ENCODE measurements at places on chromosomes 12 and 14.

DNA sequence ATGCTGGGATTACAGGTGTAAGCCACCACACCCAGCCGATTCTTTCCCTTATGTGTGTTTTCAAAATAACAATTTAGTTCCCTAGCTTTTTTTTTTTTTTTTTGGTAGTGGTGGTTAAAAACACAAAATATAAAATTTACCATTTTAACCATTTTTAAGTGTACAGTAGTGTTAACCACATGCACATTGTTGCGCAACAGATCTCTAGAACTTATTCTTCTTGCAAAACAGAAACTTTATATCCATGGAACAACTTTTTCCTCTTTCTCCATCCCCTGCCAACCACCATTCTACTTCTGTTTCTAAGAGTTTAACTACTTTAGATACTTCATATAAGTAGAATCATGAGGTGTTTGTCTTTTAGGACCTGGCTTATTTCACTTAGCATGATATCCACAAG lies 1.1 kb upstream of the NDUFA12 start:
- DNase-seq: no peak

GRCh38 chr12:46269429-46270241 lies 792 bp upstream of the SLC38A1 start:
- DNase-seq: peak; percentile 15

- DNase-seq: no peak
These were observed at the start of gene TSHR for GRCh38 chr14:80955416-80955941. Gene TSHR, plus strand, starts transcription at chr14:80955621. Its CDS starts 60 bp downstream, at chr14:80955681.

DNA sequence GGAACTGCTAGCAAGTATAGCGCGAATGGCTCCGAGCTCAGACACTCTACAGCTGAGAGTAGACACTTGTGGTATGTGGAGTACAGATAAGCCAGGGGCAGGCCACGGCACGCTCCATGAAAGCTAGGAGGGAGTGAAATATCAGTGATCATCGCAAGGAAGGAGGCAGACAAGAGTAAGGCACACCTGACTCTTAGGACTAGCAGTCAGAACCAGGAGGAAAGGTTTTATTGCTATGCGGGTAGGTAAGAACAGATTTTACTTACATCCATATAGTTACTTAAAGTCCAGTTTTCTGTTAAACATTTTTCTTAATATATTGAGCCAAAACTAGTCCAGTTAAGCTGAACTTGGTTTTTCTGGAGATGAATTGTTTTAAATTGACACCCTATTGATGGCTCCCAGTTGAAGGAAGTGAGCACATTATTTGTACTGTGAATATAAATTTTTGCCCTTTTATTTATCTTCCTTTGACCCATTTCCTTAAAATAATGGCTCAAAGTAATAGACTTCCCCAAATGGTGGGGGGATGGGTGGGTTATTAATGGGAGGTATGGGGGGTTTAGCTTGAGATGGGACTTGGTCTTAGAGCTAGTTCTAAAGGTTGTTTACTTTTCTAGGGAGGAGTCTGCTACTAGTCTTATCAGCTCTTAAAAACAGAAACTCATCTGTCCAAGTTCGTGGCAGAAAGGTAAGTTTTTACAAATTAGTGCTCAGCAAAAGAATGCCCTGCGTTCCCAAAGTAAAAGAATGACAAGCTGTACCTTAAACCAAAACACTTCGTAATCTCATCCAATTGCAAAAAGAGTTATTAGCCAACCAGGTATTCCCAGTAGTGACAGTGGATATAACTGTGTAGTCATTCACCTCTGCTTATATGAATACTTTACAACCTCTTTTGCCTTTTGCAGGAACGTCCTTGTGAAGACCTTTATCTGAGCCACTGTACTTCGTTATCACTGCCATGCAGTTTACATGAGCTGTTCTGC lies 5.8 kb downstream of the HNRNPA1 start:
- DNase-seq: no peak
